ENCODE measurements at places on chromosomes 7 and 10.

GRCh38 chr10:31317652-31318381, 1.2 kb upstream of the ZEB1 start:
- peak; percentile 61 for DNase-seq

GRCh38 chr7:154736389-154736788, 266.5 kb downstream of the PAXIP1 start:
- no peak for DNase-seq

DNA sequence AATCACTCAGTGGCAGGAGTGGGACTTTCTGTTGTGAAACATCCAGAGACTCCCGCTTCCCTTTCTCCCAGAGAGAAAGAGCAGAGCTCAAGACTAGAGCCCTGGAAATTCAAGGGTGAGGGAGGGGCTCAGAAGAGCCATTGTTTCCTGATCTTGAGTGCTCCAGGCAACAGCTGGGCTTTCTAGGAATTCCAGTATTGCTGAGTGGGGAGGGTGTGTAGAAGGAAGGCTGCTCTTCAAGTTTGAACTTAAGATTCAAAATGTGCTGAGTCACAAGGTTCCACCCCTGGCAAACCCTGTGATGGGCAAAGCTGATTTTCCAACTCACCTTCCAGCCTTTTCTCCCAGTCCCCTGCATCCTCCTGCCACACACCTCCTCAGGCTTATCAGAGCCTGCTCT, 42.3 kb upstream of the MSRB2 start:
- no peak for DNase-seq

GRCh38 chr7:11256501-11256900, 282.8 kb downstream of the PHF14 start:
- DNase-seq, result no peak

GRCh38 chr7:40047661-40048060, 86.8 kb downstream of the MPLKIP start:
- DNase-seq, result no peak

DNA sequence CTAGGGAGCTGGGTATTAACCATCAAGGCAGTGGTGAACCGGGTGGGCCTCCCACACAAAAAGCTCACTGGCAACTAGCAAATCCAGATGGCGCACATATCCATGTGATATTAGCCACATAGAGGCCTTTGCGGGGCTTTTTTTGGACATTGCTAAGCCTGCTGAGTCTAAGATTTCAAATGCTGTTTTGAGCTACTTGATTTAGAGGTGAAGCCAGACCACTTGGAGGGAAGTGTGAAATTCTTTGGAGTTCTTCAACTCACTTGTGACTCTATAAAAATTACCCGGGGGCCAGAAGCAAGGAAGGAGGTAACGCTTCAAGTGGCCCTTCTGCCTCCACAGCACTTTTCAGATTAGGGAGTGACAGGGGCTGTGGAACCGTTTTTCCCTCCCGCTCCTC, 619.8 kb upstream of the GALNT17 start:
- no peak for DNase-seq

GRCh38 chr10:78852466-78853240, 216.1 kb upstream of the ZMIZ1 start:
- no peak for DNase-seq

DNA sequence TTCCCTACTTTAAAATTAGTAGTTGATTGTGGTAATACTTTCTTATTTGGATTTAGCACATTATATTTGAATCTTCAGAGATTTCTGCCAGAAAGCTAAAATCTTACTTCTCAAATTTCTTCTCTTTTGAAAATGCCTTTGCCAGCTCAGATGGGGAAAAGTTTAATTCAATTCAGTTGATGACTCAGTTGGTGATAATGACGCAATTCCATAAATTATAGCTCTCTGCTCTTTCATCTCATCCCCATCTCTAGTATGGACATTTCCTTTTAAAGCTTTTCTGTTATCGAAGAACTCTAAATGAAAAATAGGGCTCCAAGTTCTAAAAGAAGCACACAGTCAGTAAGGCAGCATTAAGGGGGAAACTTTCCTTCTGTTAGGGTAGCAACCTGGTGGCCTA, 25.5 kb downstream of the RNLS start:
- DNase-seq, result no peak

GRCh38 chr10:62214364-62214874, 54.2 kb downstream of the RTKN2 start:
- DNase-seq, result no peak

DNA sequence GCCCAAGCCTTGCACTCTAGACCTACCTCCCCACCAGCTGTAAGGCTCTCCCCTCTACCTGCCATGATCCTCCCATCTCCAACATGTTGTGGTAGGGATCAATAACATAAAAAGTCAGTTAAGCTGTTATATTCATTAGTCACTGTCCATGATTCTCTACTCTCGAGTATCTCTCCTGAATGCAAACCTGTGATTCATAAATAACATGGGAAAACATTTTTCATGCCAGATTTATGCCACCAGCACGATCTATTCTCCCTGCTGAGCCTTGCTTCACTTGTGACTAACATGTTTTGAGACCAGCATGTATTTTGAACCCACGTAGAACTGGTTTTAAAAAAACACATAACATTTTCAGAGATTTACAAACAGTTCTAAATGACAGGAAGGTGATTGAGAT, 30.3 kb downstream of the TMEM168 start:
- no peak for DNase-seq

GRCh38 chr10:55519264-55519663, 718.2 kb upstream of the PCDH15 start:
- DNase-seq, result no peak

DNA sequence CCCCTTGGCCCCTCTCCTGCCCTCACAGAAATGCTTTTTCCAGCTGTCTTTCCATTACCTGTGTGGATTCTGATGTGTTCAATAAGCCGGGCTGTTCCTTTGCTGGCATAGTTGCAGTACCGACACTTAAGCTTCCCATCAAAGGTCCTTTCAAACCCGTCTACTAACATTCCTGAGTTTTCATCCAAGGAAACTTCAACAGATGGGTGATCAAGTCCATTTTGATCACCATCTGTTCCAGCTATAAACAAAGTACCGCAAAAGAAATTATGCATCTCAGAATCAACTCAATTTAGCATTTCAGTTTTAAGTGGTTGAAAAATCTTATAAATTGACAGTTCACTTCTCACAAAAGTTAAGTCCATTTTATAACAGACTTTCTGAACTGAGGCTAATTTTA, 12.7 kb downstream of the IKZF5 start:
- DNase-seq, result no peak

DNA sequence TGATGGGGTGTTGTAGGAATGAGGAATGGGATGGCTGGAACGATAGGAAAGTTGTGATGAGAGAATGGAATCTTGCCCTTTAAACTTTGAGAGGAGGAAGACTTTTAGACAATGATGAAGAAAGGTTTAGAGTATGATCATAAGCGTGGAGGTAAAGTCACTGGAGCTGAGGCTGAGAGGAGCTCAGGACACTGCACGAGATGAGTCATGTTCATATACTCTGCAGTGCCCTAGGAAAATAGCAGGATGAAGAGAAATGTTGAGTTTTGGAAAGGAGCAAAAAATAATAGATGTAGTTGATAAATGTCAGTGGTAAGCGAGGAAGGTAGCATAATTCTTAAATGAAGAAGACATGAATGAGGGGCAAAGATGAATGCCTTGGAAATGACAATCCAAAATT, 28.3 kb upstream of the CUL1 start:
- DNase-seq, result no peak

GRCh38 chr7:151346-152050, 40.9 kb upstream of the FAM20C start:
- no peak for DNase-seq

- no peak for DNase-seq
Observed at GRCh38 chr7:7264306-7265040, 82.1 kb downstream of the C1GALT1 start.

DNA sequence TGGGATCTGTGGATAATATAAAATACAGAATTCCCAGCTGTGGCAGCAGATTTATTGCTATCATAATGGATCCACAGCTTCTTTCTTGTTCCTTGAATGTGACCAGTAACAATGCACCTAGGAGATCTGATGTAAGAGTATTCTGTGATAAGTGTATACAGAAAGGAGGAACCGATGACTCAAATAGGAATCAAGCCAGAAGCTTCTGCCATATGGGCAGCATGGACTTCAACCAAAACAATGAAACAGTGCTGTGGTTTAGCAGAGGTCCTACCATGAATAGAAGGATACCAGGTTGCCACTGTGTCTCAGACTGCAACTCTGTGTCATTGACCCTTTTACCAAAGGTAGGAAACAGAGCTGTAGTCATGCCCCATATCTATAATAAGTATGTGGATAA, 81.8 kb downstream of the PTPRZ1 start:
- DNase-seq, result no peak

GRCh38 chr7:127708788-127709187, 56.8 kb downstream of the SND1 start:
- DNase-seq, result peak; percentile 58

- no peak for DNase-seq
Observed at GRCh38 chr7:13327669-13328068, 640.2 kb downstream of the ARL4A start.

- no peak for DNase-seq
Observed at GRCh38 chr7:109751241-109751640, 1181.6 kb downstream of the DNAJB9 start.

- DNase-seq, result no peak
Observed at GRCh38 chr7:20158684-20159083, 58.5 kb downstream of the MACC1 start.

DNA sequence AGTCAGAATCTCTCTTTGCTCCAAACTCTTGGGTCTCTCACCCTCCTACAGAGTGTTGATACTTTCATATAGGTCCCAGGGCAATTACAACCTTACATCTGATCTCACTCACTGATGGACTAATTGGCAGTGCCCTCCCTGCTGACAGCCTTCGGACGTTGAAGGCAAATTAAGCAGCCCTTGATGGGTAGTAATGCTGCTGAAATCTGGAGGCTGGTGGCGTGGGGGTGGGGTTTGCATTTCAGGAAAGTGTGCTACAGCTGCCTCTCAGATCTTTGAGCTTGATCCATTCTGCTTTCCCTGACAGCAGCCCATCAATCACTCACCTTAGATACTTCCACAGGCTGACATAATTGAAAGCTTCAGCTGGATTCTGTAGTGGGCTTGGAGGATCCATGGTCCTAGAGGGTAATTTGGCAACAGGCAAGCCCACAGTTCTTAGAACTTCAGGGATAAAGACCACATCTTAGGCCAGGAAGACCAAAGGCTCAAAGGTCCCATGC, 349.1 kb upstream of the PODXL start:
- no peak for DNase-seq

- DNase-seq, result no peak
Observed at GRCh38 chr7:114889646-114890285, 32.1 kb upstream of the MDFIC start.

- DNase-seq, result no peak
Observed at GRCh38 chr7:98221611-98222532, 10.6 kb downstream of the BHLHA15 start.

- no peak for DNase-seq
Observed at GRCh38 chr10:24958721-24959381, 6.4 kb upstream of the PRTFDC1 start.

- no peak for DNase-seq
Observed at GRCh38 chr7:11343136-11343535, 369.5 kb downstream of the PHF14 start.

DNA sequence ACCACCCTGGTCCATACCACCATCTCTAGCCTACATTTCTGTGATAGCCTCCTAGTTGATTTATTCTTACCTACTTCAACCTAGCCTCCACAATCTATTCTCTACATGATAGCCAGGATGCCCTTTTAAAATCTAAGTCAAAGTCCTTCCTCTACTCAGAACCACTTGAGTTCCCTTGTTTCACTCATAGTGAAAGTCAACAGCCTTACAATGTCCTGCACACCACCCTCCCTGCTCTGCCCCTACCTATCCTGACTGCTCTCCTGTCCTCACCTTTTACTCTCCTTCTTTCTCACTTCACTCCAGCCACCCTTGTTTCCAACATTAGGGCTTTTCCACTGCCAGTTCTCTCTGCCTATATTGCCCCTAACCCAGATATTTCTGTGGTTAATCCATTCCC, 146.7 kb downstream of the GRM3 start:
- DNase-seq, result no peak
